NCI-H510A treated with DMSO at 0.1 percent for 48 hours (cell line): ENCODE measurements at places on chromosomes 4 and X.

DNA sequence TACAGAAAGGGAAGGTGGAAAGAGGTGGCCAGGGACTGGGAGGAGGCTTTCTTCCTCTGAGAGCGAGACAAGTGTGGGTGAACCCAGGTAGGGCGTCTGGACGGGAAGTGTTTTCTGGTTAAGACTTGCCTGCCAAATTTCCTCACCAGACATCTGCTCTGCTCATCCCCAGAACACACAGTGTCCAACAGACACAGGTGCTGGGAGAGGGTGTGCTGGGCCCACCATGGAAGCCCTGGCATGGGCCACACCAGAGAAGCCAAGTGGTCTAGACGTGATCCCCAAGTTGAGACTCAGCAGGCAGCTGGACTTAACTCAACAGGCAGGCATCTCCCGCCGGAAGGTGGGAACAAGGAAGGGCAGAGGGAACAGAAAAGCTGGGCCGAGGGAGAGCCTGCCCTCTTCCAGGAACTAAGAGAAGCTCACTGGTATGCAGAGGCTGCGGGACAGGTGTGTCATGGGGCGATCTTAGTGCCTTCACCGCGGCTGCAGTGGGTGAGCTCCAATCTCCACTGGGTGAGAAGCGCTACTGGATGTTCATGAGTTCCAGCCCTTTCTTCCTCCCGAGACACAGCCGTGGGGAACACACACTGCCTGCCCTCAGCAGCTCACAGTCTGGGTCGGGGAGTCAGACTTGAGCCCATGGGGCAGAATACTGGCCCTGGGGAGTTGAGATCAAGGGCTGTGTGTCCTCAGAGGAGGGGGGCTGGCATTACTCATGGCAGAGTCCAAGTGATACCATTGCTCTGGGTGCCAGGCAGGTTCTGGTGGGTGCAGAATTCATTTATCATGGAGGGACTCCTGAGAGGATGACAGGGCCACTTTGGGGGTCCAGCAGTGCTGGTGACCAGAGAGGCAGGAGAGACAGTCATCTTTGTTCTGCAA is 110.2 kb downstream of the CPZ start:
- DNase-seq: no peak

- no peak for DNase-seq
Measured at GRCh38 chrX:41630091-41630490, 58.7 kb upstream of the GPR34 start.

GRCh38 chr4:84706286-84706685 is 123.4 kb downstream of the CDS1 start:
- no peak for DNase-seq

GRCh38 chr4:145938618-145939440 is at the start of gene ZNF827:
TSS of gene ZNF827 (minus strand) at chr4:145938823. CDS start at chr4:145938407, 416 bp downstream.
- DNase-seq: peak; percentile 30

- DNase-seq: no peak
Measured at GRCh38 chr4:136811496-136812077, 720.7 kb downstream of the PCDH18 start.

DNA sequence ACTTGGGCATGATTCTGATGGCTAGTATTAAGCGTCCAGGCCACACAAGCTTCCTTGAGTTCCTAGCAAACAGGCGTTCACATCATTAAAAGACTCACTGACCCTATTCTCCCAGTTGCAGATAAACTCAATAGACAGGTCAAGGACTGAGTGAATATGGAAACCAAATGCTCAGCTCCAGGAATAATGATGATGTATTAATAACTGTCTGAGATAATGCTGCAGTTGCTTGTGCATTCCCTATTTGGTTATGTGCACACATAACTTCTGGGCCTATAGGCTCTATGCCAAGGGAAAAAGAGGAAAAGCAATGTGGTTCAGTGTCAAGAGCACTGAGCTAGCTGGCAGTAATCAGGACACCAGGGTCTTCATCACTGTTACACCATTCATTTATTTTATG is 3.5 kb downstream of the RAB9B start:
- no peak for DNase-seq

GRCh38 chr4:56215141-56215783 is 172.0 kb downstream of the AASDH start:
- no peak for DNase-seq

DNA sequence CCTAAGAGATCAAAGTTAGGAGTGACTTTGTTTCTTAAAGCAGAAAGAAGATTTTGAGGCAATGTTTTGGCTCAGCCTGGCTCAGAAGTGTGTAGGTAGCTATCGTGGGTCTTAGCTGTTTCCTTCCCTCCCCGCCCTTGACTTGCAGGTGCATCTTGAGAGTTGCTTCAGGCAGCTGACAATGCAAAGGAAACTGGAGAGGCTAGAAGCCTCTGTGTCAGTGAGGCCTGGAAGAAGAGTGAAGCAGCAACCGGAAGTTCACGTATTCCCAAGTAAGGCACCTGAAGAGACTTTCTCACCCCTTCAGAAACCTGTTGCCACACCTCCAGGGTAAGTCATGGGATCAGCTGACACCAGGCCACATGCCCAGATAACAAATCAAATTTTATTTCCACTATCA is 10.6 kb upstream of the XKRX start:
- DNase-seq: no peak

DNA sequence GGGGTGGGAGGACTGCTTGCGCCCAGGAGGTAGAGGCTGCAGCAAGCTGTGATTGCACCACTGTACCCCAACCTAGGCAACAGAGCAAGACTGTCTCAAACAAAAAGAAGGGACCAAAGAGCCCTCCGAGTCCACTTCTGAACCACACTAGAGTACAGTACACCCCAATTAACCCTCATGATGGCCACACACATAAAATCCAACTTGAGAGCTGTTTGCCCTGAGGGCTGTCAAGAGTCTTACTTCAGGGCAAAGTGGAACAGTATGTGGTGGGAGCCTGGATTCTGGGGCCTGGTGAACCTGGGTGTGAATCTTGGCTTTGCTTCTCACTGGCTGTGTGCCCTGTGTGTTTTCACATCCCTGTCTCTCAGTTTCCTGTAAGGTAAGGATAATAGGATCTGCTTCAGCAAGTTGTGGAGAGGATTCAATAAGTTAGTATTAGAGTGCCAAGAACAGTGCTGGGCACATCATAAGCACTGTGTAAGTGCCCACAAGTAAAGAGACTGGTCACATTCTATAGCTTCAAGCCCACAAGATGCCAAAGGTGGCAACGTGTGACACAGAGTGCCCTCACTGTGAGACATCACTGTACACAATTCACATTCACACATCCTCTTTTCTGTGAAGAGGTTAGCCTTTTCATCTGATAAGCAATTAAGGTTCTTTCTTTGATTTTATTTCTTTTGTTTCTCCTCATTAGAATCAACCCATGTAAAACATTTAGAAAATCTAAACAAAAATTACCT is 52.1 kb downstream of the LEF1 start:
- no peak for DNase-seq
